ENCODE measurements at places on chromosomes 6 and 20. TPM values are rescaled to one million over a fixed set of nuclear protein-coding genes. Genes with fewer than 3 reads are reported as not detected.

HLA-DQB1 gene
- total RNA-seq, result 4.4 TPM

CNR1 gene
- total RNA-seq, result 162 TPM

RIPK1 gene
- total RNA-seq, result 11.3 TPM

NRSN1 gene
- 31.4 TPM for total RNA-seq

REM1 gene
- total RNA-seq, result 0.23 TPM
